ENCODE measurements at places on chromosomes 11 and 22. TPM values are rescaled to one million over a fixed set of nuclear protein-coding genes. Genes with fewer than 3 reads are reported as not detected.

CRYBA4 gene
- total RNA-seq = 0.48 TPM

APOBEC3A gene
- not detected for total RNA-seq

DNA sequence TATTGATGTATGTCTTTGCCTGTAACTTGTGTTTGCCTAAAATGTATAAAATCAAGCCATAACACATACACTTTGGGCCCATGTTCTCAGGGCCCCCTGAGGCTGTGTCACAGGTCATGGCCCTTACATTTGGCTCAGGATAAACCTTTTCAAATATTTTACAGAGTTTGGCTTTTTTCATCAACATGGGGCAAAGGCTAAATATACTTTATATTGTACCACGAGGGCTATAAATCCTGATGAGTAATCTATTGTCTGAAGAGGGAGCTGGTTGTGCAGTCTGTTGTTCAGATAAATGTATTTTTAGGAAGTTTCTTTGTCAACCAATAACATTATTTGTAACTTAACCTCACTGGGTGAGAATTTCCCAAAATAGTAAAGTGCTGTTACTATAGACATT, 404.6 kb upstream of the DDI1 start:
- no peak overlapping the region for H3K27ac ChIP-seq
- H3K36me3 ChIP-seq = no peaks in the 10 kb centered on the region
- no peaks in the 10 kb centered on the region for H3K4me1 ChIP-seq
- H3K4me3 ChIP-seq = no peak overlapping the region
- no peak for DNase-seq

DNA sequence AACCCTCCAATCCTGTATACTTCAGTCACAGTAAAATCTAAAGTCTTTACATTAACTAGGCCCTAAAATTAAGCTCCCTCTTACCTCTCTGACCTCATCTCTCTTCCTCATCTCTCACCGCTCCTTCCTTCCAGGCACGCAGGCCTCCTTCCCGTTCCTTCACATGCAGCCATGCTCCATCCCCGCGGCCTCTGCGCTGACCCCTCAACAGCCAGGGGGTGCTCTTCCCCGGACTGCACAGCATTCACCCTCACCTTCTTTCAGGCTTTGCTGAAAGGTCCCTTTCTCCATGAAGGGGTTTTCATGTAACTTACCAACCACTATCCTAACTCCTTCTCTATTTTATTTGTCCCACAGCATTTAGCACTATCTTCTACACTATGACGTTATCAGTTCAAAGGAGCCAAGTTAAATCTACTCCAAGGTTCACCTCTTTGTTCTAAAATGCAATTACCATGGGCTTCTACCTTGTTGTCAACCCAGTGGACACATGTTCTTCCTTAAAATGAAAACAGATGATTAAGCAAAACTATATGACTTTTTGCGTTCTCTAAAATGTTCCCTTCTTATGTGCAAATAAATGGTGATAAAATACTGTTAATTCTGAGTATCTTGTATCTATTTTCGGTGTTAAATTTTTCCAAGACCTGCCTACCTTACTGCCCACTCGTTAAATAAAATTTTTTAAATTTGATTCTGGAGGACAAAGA, 57.8 kb upstream of the APOA1 start:
- peaks cover 50% of the 10 kb centered on the region for H3K36me3 ChIP-seq
- DNase-seq = no peak
- no peaks in the 10 kb centered on the region for H3K27me3 ChIP-seq

GRCh38 chr11:32722255-32722654, 72.2 kb downstream of the CCDC73 start:
- H3K27ac ChIP-seq = no peak overlapping the region
- H3K27me3 ChIP-seq = peaks cover 16% of the 10 kb centered on the region
- DNase-seq = no peak
- H3K4me1 ChIP-seq = no peaks in the 10 kb centered on the region
- H3K4me3 ChIP-seq = no peak overlapping the region
- no peaks in the 10 kb centered on the region for H3K36me3 ChIP-seq

Data from activated CD4-positive, alpha-beta memory T cell treated with anti-CD3 and anti-CD28 coated beads, Interleukin-2, amount 10 ng/mL, durations not matched to agents 7 days and 5 days (primary cell).